ENCODE measurements at places on chromosomes 2 and 18. TPM values are rescaled to one million over a fixed set of nuclear protein-coding genes. Genes with fewer than 3 reads are reported as not detected.

CCDC68 gene
- 0.41 TPM for polyA plus RNA-seq

SPATA3 gene
- not detected for polyA plus RNA-seq

GEN1 gene
- 0.44 TPM for polyA plus RNA-seq

ARMC9 gene
- polyA plus RNA-seq: 0.45 TPM

PLB1 gene
- 0.47 TPM for polyA plus RNA-seq

PAX8 gene
- polyA plus RNA-seq: 0.09 TPM

RUFY4 gene
- not detected for polyA plus RNA-seq

INO80B gene
- polyA plus RNA-seq: 11.6 TPM

EPAS1 gene
- 0.18 TPM for polyA plus RNA-seq

UGT1A10 gene
- polyA plus RNA-seq: not detected

DNA sequence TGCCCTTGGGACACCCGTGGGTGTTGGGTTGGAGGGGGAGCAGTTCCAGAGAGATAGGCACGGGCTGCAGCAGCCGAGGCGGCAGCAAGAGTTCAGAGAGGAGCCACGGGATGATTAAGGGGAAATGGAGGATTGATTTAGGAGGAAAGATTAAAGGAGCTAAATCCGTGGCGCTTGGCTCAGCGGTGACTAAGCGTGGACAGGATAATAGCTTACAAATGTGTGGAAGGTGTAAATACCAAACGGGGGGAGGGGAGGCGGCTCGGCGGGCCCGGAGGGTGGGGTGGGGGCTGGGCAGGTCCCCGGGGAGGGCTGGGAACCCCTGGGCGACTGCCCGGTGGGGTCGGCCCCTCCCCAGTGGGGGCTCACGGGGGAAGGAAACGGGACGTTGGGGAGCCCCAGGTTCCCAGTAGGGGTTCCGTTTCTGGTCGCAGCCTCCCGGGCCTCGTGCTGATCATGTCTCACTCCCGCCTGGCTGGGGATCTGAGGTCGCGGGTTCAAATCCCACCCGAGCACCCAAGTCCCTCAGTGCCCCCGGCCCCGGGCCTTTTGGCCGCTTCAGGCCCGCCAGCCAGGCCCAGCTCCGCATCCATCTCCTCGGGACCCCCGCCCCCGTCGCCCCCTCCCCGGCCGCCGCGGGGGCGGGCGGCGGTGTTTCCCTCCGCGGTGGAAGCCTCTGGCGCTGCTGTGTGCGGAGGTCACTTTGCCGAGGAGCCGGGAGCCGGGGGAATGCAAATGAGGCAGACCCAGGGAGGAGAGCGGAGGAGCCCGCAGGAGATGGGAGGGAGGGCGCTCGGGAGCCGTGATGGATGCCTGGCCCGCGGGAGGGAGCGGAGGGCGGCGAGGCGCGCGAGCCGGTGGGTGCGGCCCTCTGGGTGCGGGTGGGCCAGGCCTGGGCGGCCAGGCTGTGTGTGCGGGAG, 8.1 kb downstream of the ASIC4 start:
- no peak for DNase-seq

DNA sequence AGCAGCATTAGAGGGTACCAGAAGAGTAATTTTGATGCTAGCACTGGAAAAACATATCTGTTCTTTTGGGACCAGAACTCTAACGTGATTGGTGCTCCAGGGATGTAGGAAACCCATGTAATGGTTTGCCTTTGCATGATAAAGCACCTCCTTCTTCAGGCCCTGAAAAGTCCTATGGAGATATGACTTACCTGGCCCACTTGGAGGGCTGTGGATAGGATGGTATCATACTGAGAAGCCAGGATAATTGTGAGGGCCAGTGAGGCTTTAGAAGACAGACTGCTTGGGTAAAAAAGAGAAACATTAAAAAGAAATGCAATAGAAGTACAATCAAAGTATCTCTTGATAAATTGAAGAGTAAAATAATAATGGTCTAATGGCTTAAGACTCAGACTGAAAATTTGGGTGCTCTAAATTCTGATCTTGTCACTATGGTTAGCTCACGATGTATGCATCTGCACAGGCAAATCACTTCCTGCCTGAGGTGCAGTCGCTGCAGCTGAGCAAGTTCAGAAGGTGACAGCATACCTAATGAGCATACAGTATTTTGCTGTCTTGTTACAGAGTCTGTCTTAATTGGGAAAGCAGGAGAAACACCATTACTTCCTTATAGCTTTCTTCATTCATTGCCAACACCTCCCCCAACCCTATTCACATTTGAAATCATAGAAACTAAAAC, 371.5 kb downstream of the NUP35 start:
- DNase-seq: no peak

DNA sequence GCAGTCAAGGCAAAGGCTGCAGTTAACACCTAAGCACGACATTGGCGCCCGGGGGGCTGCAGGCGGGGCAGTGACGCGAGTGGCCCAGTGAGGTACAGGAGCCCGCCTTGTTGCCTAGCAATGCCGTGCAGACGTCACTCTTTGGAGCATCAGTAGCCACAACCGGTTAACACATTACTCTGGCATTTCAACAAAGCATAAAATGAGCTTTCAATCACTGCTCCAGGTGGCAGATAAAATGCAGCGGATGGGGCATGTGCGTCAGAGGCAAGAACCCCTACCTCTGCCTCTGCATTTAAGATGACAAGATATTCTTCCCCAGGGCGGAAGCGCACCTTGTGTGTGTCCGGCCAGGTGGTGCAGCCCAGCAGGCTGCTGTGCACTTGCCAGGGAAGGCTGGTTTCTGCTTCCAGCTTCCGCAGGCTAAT, 139.4 kb downstream of the MTCL1 start:
- no peak for DNase-seq

- DNase-seq: no peak
Observed at GRCh38 chr2:102365763-102366162, 10.2 kb downstream of the IL18R1 start.

GRCh38 chr2:216495656-216496055, 3.0 kb upstream of the RPL37A start:
- DNase-seq: no peak

GRCh38 chr2:162636206-162636728, 202.3 kb downstream of the KCNH7 start:
- no peak for DNase-seq

DNA sequence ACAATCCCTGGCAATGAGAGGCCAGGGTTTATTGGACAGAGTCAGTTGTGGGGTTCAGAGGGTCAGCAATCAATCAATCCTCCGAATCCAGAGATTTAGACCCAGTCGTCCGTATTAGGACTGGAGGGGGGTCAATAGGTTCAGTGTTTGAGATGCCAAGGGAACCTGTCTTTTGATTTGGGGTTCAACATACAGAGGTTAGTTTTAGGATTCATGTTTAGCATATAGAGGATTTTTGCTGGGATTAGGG, 292 bp downstream of the GMPPA start:
- DNase-seq: no peak

GRCh38 chr2:239158641-239159475, 242.0 kb downstream of the HDAC4 start:
- DNase-seq: no peak

DNA sequence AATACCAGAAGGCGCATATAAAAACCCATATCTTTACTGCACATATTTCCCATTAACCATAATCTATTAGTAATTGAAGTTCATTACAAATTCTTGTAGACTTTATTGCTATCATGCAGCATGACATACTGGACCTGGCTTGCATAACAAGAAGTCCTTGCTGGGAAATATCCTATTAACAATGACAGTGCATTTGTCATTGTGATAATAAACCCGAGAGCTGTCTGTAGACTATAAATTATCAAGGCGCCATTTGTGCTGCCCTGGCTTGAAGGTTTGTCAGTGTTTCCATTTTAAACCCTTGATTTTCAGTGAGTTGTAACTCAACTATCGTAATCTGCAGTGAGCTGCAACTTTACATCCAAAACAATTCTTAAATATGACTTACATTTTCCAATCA, 59.0 kb downstream of the HNMT start:
- DNase-seq: no peak

- no peak for DNase-seq
Observed at GRCh38 chr2:113675875-113676274, 48.8 kb downstream of the RABL2A start.

GRCh38 chr2:48721158-48721557, 34.4 kb downstream of the LHCGR start:
- no peak for DNase-seq

DNA sequence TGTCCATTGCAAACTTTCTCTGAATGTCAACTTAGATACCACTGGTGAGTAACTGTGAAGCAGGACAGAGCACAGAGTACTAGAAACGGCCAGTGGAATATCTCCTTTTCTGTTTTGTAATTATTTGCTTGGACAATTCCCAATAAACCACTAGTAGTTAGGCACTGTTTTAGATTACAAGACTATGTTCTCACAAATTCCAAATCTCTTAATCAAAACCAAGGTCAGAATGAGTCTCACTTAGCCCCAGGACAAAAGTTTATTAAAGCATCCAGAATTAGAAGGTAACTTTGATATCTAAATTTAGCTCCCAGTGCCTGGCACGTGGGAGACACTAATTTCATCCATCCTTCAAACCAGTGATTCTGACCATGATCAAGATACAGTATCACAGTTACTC, 89.0 kb downstream of the ZNF521 start:
- DNase-seq: no peak

GRCh38 chr2:239187464-239188253, 213.2 kb downstream of the HDAC4 start:
- DNase-seq: no peak

DNA sequence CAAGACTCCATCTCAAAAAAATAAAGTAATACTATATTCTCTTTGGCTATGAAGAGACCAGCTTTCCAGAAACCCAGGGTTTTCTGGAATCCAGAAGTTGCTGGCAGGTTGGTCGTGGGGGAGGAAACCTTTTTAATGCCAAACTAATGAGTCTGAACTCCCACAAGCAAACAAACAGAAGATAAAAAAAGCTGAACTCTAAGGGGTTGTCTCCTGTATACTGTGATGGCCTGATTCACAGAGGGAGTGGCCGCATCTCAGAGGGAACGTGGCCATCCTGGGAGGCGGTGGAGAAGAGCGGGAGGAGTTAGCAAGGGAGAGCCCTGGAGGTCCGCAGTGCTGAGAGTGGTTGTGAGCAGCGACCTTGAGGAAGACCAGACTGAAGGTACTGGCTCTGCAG, 36.1 kb downstream of the LIMS1 start:
- no peak for DNase-seq

DNA sequence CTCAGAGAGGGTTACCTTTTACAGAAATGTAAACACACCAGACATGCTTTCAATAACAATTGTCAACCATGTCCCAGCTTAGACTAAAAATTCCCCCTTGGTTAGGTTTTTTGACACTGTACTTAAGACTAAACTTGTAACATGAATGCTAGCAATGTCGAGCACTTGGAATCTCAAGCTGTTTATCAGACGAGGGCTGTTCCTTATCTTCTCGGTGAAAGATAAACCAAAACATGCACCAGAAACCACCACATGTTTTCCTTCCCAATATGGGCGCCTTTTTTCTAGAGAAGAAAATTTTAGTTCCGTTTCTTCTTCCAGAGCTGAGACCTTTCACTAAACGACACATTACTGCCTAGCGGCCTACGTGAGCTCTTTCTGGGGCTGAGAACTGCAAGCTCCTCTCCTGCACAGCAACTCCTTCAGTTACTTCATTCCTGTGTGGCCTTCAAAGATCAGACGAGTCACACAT, 42.4 kb upstream of the ACKR3 start:
- DNase-seq: no peak

DNA sequence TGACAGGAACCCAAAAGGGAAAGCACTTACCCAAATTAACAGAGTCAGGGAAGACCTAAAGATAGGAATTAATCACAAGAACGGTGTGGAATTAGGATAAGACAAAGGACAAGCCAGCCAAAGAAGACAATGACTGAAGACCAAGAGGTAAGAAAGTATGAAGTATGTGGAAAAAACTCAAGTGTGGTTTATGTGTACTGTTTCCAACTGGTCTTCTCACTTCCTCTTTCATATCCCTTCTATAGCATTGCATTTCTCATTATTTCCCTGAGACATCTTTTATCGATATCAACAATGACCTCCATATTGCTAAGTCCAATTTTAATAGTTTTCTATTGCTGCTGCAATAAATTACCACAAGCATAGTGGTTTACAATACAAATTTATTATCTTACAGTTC, 313.5 kb upstream of the SLC39A10 start:
- DNase-seq: no peak

- DNase-seq: no peak
Observed at GRCh38 chr2:54559593-54560145, 103.5 kb downstream of the SPTBN1 start.

DNA sequence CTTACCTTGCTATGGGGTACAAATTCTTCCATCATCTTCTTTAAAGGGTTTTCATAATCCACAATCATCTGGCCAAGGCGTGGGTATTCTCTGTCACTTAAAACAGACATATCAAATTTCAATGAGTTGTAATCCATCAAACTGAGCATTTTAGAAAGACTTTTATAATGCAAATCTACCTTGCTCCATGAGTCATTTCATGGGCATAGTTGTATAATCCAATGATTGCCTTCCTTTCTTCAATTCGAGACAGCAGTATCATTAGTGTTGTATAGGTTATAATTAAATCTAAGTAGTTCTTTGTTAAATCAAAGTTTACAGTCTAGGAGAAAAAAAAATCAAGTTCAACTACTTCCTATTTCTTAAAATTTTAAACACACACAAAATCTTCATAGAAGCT, 36.3 kb downstream of the NCKAP1 start:
- no peak for DNase-seq

- no peak for DNase-seq
Observed at GRCh38 chr2:177335917-177336450, 56.6 kb upstream of the AGPS start.

GRCh38 chr2:147273106-147273505, 571.7 kb upstream of the ACVR2A start:
- DNase-seq: no peak

DNA sequence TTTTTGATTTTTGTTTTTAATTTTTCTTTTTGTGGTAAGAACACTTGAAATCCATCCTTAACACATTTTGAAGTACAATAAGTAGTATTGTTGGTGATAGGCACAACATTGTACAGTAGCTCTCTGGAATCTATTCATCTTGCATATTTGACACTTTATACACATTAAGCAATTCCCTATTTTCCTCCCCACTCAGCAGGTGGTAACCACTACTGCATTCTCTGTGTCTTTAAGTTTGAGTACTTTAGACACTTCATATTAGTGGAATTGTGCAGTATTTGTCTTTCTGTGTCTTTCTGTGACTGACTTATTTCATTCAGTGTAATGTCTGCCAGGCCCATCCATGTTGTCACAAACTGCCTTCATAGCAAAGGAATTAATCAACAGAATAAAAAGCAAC, 471.7 kb upstream of the CDH20 start:
- no peak for DNase-seq

DNA sequence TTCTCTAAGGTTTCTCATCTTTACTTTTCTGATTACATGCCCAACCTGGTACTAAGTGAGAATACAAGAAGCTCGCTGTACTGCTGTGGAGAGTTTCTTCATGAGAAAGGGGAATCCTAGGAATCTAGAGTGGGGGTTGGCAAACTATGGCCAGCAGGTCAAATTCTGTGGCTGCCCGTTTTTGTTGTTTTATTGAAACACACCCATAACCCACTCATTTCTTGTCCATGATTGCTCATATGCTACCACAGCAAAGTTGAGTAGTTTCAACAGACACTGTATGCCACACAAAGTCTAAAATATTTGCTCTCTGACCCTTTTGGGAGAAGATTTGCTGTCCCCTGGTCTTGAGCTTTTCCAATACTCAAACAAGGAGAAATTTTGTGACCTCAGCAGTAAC, 58.8 kb downstream of the C2orf74 start:
- no peak for DNase-seq
